ENCODE measurements at places on chromosomes 1 and 21. TPM values are rescaled to one million over a fixed set of nuclear protein-coding genes. Genes with fewer than 3 reads are reported as not detected.

Gene LCE2C
- not detected for total RNA-seq

Gene IL12RB2
- not detected for total RNA-seq

Gene PLA2G5
- not detected for total RNA-seq

Gene LRRC38
- not detected for total RNA-seq

Gene RNU1-4
- total RNA-seq = not detected

Gene MMEL1
- 0.18 TPM for total RNA-seq

Gene AGO3
- 6.2 TPM for total RNA-seq

Gene CFAP126
- total RNA-seq = 0.15 TPM

Gene SIPA1L2
- total RNA-seq = 8.3 TPM

Gene SAMD13
- 0.65 TPM for total RNA-seq

Gene SH3BGRL3
- total RNA-seq = 164 TPM

Gene KDF1
- total RNA-seq = 0.08 TPM
